ENCODE measurements at places on chromosomes 13 and 19.
A peak's percentile ranks its signal among the peaks of the same experiment; 100 is the strongest.

GRCh38 chr19:5281588-5281987, 59.0 kb downstream of the PTPRS start:
- no peak for DNase-seq

GRCh38 chr19:4929186-4929585, 19.9 kb downstream of the UHRF1 start:
- DNase-seq, result no peak

DNA sequence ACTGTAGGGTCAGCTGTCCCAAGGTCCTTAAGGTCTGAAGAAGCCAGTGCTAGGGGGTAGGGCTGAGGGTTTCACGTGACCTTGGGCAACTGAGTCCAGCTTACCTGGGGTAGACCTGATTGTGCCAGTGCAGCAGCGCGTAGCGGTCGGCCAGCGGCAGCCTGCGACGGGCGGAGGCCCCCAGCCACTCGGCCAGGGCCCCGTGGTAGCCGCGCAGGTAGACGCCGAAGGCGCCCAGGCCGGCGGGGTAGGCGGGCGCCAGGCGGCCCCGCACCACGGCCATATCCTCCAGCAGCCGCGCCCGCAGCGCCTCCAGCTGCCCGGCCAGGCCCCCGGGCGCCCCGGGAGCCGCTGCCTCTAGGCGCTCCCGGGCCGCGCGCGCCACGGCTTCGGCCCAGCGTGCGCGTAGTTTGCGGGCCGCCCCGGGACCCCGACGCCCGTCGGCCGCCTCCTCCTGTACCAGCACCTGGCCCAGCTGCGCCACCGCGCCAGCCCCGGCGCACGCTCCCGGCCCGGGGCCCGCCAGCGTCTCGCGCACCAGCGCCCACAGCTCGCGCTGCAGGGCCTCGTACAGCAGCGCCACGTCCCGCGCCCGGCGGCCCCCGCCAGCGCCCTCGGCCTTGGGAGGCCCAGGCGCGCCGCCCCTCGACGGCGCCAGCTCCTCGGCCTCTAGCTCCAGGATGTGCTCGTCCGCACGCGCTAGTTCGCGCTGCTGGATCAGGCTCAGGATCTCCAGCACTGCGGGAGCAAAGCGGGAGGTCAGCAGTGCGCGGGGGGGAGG, 10.9 kb downstream of the EXOC3L2 start:
- no peak for DNase-seq

- DNase-seq, result peak; percentile 55
These were observed 265.9 kb downstream of the MYO16 start for GRCh38 chr13:108895220-108895704.

DNA sequence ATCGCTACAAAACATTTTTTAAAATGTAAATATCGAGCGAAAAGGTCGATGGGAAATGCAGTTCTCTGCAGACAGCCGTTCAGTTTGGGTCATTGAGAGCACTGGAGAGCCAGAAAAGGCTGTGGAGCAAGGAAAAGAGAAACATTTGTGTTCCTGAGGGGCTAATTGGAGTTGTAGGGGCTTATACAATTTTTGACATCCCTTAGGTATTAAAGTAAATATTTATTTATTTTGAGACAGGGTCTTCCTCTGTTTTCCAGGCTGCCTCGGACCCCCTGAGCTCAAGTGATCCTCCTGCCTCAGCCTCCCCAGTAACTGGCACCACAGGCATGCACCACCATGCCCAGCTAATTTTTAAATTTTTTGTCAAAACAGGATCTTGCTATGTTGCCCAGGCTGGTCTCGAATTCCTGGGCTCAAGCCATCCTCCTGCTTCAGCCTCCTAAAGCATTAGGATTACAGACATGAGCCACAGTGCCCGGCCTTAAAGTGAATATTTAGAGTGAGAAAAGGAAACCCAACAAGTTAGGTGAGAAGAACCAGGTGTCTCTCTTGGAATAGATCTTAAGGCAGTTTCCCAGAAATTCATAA, 825 bp upstream of the YIF1B start:
- no peak for DNase-seq

GRCh38 chr19:16005925-16006324, 57.1 kb downstream of the OR10H4 start:
- no peak for DNase-seq

DNA sequence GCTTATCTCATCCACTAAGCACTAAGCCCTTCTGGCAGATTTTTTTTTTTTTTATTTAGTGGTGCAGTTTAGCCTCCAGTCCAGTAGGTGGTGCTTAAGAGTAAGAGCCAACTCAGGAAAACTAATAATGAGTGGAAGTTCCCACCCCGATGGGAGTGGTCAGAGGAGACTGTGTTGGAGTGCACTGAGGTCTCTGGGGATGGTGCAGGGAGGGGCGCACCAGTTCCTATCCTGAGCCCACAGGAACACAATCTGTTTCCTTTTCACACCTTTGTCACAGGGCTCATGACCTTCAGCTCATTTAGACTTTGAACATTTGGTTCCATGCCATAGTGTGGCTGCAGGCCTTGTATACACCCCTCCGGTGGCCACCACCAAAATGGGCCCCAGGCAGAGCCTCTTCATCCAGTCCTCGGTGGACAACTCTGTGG, 367.4 kb downstream of the SPRY2 start:
- peak; percentile 18 for DNase-seq

Data from CD14-positive monocyte (primary cell).